ENCODE measurements at places on chromosomes 7 and 10.

DNA sequence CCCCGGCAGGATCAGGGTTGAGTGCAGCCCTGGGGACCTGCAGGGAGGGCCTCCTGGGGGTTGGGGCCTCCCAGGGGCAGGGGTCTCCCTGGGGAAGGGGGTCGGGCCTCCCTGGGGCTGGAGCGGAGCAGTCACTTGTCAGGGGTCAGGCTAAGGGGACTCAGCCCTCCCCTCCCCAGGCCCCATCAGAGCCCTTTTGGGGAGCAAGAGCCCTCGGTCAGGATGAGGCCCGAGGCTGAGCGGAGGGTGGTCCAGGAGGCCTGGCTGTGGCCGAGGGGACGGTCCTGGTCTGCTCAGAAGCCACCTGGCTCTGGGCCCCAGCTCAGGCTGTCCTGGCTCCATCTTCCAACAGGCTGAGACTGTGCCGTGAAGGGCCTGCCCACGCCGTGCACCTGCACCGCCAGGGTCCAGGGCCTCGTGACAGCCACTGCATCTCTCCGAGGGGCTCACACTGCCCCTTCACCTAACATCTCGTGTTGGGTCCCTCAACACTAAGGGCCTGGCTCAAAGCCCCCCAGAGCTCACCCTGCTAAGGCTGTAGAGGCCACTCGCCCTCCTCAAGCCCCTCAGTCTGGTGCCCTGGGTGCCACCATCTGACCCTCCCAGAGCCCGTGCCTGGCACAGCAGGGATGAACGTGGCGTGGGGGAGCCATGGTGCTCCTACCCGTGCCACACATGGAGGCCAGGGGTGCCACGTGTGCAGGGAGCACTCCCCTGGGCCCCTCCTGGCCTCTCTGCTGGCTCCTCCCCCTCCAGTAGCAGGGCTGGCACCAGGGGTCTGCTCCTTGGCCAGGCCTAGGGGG, 12.9 kb downstream of the BHLHA15 start:
- DNase-seq = no peak

DNA sequence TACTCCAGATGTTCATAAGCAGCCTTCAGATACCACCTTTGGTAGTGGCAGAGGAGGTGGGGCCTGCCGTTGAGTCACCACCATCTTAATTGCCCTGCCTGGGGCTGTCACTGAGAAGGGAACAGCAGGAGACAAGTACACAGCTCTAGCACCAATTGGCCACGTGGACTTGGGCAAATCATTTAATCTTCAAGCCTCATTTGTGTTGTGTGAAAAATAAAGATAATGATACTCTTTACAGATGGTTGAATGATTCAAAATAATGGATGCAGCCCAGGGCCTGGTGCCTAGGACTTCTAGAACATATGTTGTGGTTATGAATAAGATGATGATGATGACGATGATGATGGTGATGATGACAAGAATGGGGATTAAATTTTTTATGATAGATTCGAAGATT, 111.9 kb upstream of the ADAM12 start:
- DNase-seq = no peak

- DNase-seq = no peak
These were observed 102.0 kb upstream of the FAM20C start for GRCh38 chr7:90111-91063.

- no peak for DNase-seq
These were observed 1.9 kb downstream of the CNPY1 start for GRCh38 chr7:155544485-155544884.

DNA sequence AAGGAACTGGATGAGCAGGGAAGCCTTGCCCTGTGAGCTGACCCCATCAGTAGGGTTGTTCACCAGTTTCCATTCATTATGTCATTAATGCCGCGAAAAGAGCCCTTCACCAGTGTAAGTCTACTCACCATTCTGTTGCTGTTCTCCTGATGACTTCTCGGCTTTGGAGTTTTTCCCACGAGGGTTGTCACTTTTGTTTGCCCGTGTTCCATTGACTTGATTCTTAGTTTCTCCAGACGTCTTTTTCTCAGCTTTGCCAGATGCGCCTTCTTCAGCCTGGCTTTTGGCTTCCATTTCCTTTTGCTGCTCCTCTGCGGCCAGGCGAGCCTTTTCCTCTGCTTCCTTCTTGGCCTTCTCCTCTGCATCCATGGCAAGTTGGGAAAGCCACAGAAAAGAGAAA, 128.8 kb downstream of the PPP1R17 start:
- no peak for DNase-seq

DNA sequence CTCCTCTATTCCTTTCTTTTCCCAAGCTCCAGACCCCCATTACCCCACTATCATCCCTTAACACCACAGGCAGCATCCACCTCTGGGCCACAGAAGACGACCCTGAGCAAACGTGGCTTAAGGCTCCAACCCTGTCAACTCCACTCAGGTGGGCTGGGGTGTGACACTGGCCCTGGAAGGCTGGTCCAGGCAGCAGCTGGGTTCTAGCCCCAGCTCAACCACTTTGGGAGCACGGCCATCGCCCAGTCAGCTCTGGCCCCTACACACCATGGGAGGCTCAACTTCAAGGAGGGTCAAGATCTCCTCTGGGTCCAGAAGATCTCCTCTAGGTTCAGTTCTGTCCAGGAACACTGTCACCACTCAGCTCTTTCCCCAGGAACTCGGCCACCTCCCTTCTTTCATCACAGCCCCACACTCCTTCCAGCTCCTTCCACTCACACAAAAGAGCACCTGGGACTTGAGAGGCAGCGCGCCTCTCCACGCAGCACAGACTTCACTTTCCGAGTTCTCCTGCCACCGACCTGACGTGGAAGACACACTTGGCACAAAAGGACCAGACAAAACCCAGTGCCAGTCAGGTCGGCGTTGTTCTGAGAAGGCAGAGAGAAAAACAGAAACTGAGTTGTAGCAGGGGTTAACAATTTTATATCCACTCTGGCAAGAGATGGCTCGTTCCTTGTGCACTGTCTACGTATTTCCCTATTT, 84.1 kb downstream of the CTBP2 start:
- no peak for DNase-seq

- DNase-seq = no peak
These were observed 57.9 kb downstream of the OTUD1 start for GRCh38 chr10:23496727-23497126.

GRCh38 chr10:103872137-103872931, 17.0 kb upstream of the SH3PXD2A start:
- DNase-seq = no peak

GRCh38 chr10:27192284-27192683, 37.1 kb downstream of the MASTL start:
- DNase-seq = no peak

DNA sequence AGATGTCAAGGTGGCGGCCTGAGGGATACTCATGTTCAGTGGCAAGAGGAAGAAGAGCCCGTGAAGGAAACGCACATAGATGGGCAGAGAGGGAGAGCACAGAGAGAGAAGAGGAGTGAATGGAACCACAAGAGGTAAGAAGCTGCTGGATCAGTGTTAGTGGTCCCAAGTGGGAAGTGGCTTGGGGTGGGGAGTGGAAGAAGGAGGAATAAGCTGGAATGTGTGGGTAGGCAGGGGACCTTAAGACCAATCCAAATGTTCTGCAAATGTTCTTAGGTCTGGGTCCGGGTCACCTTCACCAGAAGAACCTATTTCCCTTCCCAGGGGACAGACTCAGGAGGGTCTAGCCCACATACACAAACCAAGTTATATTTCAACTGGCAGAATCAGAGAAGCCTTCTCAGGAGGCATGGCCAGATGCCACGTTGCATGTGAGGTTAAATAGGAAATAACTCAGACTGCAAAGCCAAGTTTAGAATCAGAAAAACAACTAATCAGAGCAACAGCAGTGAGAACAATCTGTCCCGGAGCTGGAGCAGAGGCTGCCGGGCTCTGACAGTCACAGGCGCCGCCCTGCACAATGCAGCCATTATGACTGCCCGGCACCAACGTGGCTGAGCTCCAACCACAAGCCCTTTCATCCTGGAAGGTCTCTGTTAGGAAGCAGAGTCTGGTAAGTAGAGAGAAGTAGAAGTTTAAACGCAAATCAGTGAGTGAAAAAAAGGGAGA, 78.6 kb upstream of the ARMC3 start:
- no peak for DNase-seq

GRCh38 chr10:101892782-101893391, 49.3 kb upstream of the KCNIP2 start:
- DNase-seq = no peak

DNA sequence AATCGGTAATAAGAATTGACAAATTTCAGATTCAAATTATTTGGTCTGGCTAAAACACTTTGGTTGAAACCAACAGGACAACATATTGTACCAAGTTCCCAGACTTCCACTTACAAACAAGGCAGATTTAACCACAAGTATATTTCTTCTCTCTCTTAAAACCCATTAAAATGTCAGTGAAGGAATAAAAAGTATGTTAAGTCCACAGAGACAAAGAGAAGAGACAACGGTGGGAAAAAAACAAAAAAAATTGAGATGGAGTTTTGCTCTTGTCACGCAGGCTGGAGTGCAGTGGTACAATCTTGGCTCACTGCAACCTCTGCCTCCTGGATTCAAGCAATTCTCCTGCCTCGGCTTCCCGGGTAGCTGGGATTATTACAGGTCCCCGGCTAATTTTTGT, 16.3 kb downstream of the TM9SF3 start:
- no peak for DNase-seq

- DNase-seq = no peak
These were observed 83.6 kb upstream of the TMEM106B start for GRCh38 chr7:12127455-12127854.

DNA sequence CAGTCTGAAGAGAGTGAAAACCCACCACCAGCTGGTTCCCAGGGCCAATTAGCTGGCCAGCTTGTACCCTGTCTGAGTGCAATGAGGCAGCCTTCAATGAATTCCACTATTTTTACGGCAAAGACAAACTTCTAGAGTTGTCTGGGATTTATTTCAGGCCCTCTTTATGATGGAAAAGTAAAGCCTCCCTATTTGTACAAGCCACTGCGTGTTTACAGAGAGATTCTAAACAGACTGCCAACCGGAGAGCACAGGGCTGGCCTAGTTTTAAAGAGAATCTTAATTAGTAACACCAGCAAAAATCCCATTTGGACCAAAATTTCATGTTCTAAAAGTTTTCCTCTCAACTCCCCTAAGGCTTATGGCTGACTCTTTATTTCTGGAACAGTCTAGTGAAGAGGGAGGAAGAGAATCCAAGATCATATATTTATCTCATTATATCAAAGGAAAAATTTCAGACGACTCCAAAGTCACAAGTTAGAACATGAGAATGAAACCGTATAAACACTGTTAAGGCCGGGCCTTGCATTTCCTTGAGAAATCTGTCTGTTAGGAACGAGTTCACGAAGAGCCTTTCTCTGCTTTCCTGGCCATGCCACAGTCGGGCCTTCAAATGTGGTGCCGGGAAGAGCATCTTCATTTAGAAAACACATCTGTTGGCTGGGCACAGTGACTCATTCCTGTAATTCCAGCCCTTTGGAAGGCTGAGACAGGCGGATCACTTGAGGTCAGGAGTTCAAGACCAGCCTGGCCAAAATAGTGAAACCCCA, 724.6 kb upstream of the NRP1 start:
- DNase-seq = no peak

- DNase-seq = no peak
These were observed 126.9 kb upstream of the TBX20 start for GRCh38 chr7:35380739-35381224.
